ENCODE measurements at places on chromosomes 3 and 15.

GRCh38 chr3:132326251-132326650, 9.0 kb downstream of the ACP3 start:
- DNase-seq = no peak

DNA sequence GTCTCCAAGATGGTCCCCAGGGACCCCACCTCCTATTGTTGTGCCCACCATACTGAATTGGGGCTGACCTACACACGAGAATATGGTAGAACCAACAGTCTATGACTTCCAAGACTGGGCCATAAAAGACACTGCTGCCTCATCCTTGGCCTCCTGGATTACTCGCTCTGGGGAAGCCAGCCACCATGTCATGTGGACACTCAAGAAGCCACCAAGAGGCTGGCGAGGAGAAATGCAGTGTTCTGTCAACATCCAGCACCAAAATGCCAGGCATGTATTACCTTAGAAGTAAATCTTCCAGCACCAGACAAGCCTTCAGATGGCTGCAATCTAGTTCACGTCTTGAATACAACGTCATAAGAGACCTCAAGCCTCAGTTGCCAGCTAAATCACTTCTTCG, 17.1 kb upstream of the TPM1 start:
- DNase-seq = no peak

DNA sequence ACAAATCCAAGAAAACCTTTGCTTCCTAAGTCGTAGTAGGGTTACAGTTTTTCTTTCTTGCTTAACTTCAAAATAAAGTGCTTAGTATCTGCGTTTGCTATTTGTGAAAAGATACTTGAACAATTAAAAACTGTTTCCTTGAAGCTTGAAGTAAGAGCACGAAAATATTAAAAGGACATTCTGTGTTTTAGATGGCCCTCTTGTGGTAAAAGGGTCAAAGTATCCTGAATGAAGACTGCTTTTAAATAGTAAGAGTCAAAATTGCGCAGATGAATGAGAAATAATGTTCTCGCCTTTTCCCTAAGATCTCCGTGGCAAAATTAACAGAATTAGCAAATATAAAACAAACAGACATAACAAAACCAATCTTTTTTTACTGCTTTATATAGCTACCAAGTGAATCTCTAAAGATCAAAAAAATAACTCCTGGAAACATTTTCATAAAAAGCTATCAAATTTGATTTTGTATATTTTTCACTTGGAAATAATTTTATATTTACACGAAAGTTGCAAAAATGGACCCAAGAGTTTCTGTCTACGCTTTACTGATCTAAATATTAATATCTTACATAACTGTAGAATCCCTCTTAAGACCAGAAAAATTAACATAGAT, 175.4 kb downstream of the MBNL1 start:
- DNase-seq = no peak

- DNase-seq = no peak
Measured at GRCh38 chr3:4888913-4889846, 90.1 kb upstream of the BHLHE40 start.

DNA sequence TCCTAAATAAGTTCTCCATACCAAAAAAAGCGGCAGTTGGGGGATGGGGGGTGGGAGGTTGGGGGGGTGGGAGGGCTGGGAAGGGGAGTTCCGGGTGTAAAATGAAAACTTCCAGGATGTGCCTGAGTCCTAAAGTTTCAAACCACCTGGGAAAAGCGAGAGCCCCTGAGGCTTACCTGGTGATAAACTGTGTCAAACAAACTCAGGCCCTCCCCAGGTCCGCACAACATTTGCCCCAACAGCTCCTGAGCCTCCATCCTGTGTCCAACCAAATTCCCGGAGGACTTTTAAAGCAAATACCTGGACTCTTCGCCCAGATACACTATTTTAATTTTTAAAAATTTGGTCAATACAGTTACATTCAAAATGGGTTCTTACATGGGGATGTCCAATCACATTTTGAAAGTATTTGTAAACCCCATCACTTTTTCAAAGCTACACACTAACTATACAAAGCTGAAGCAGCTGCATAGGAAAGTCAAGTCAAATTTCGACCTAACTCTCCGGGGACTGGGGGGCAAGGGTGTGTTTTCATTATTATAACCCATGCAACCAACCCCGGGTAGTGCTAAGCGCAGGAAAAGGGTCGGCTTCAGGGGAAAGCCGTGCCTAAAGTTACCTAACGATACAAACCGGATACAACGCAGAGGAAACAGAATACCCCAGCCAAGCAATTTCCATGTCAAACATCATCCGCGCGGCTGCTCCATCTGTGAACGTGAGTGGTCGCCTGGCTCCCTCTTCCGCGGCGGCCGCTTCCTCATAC, 685 bp upstream of the FOXB1 start:
- no peak for DNase-seq

- no peak for DNase-seq
Measured at GRCh38 chr3:94234177-94234788, 171.4 kb downstream of the NSUN3 start.

DNA sequence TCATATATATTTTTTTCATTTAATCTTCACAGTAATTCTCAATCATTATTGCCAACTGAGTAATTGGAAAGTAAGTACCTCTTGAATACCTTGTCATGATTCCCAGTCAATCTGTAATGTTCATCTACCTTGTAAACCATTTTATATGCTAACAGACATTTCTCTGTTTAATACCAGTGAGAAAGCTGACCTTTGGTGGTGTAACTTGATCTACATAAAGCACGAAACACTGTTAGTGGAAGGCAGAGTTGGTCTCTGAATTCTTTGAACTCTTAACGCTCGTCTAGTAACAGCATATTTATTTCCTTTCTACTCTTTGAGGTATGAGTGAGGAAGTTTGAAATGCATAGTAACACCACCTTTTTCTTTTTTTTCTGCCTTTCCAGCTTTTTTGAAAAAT, 59.5 kb downstream of the SLC25A26 start:
- DNase-seq = no peak

GRCh38 chr15:83784975-83785374, 131.1 kb downstream of the ADAMTSL3 start:
- no peak for DNase-seq

DNA sequence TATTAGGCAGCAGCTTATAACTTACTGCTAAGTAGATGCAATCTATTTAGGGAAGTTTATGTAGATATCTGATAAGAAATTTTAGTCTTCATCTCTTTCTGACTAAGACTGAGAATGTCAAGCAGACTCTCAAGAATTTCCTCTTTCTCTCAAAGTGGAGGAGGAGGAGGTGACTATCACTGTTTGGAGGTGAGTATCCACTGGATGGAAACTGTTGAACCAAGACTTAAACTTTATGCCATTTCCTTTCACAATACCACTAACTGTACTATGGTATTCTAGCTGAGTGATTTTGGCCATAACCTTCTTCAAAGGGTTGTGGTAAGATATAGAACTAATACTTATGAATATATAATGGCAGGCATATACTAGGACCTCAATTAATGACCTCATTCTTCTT, 64.6 kb downstream of the TPRG1 start:
- no peak for DNase-seq

DNA sequence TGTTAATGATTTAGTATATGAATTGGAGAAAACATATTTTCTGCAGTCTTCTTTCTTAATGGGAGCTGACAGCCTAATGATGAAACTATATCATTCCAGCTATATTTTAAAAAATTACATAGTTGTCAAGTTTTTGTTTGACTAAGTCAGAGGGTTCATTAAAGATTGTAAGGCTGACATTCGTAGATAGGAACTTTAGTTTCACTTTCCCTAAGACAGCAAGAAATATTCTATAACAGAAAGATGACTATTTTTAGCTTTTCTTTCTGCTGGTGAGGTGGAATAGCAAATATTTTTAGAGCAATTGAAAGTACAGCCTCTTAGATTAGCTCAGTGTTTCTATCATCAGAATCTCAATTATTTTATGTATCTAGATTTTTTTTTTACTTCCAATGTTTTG, 60.2 kb downstream of the PIAS1 start:
- no peak for DNase-seq

DNA sequence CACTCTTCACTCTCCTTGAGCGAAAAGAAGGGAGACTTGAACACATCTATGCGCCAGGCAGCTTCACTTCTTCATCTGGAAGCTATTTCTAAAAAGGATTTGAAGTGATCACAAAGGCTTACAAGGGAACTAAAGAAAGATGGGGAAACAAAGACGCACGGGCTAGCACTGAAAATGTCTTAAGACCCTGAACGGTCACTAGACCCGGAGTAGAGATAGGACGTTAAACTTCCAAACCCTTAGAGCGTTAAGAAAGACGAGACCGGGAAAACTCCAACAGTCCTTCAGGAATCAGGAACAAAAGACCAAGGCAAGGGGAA, 47.5 kb upstream of the EPHB3 start:
- DNase-seq = no peak

DNA sequence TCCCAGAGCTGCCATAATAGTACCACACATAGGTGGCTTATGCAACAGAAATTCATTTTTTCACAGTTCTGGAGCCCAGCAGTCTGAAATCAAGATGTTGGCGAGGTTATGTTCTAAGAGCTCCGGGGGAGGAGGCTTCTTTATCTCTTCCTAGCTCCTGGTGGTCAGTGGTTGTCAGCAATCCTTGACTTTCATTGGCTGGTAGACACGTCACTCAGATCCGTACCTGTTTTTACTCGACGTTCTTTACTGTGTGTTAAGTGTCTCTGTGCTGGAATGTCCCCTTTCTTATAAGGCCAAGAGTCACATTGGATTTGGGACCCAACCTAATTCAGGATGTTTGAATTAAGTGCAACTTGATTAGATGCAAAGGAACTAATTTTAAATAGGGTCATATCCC, 218.5 kb upstream of the CNTN3 start:
- DNase-seq = no peak

GRCh38 chr15:84855136-84855535, 29.3 kb upstream of the SLC28A1 start:
- no peak for DNase-seq

DNA sequence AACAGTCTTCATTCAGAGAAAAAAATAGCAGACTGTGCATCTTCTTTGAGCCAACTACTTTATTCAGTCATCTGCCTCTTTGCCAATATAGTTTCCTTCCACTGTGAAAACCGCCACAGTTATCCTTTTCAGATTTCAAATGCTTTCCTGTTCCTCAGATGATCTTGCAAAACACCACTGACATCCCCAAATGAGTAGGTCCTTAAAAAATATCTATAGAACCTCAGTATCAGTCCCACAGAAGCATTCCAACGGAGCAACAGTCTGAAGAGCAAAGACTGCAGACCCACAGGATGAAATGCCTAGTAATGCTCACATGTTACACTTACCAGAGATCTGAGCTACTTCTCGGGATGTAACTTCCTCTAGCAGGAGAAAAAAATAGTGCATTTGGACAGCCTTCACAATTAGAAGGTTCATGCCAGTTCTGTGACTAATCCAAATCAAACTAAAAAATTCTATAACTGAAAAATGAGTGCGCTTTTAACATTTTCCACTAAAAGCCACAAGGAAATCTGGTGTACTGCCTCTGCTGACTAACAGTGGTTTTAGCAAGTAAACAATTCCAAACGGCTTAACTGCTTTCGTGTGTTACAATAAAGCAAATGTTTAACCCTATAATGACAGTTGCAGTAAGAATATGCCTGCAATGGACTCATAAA, at the start of gene ANKRD28:
ANKRD28 (minus strand) TSS at position 338 of the 662 bp plus-strand sequence. CDS start 1,458 bp downstream, outside the sequence.
- no peak for DNase-seq

- no peak for DNase-seq
Measured at GRCh38 chr3:27746838-27747237, 24.7 kb upstream of the EOMES start.

GRCh38 chr3:158330870-158331269, 221.0 kb downstream of the RSRC1 start:
- DNase-seq = no peak

GRCh38 chr15:25677719-25678499, 185.2 kb downstream of the ATP10A start:
- no peak for DNase-seq

DNA sequence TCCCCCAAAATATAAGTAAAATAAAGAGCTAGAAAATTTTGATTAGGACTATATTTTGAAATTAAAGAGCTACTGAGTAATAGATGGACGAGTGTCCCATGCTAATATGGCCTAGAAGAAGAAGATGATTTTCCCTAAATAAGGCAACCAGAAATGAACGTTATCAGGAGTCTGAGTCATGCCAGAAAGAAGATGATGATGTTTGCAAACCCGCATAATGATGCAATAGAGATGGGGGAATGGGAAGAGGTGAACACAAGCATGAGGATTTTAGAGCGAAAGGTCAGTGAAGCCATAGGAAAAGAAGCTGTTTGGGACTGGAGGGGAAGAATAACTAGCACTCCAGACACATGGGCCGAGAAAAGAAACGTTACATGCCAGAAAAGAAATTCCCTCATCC, 71.7 kb downstream of the FGF12 start:
- DNase-seq = no peak

- DNase-seq = no peak
Measured at GRCh38 chr3:47874913-47875312, 72.0 kb downstream of the DHX30 start.

DNA sequence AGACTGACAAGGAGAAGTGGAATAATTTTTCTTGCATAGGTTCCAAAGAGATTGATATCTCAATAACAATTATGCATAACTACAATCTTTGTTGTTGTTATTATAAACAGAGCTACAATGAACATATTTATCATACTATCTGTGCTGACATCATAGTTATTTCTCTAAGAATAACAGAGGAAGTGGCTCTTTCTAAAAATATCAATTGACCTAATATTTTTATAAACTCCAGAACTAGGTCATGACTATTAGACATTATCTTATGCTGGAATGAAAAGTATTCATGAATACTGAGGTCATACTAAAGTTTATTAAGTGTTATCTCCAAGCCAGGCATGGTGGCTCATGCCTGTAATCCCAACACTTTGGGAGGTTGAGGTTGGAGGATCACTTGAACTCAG, 114.1 kb downstream of the DCLK3 start:
- DNase-seq = no peak

- no peak for DNase-seq
Measured at GRCh38 chr3:121111914-121112612, 204.1 kb downstream of the STXBP5L start.

DNA sequence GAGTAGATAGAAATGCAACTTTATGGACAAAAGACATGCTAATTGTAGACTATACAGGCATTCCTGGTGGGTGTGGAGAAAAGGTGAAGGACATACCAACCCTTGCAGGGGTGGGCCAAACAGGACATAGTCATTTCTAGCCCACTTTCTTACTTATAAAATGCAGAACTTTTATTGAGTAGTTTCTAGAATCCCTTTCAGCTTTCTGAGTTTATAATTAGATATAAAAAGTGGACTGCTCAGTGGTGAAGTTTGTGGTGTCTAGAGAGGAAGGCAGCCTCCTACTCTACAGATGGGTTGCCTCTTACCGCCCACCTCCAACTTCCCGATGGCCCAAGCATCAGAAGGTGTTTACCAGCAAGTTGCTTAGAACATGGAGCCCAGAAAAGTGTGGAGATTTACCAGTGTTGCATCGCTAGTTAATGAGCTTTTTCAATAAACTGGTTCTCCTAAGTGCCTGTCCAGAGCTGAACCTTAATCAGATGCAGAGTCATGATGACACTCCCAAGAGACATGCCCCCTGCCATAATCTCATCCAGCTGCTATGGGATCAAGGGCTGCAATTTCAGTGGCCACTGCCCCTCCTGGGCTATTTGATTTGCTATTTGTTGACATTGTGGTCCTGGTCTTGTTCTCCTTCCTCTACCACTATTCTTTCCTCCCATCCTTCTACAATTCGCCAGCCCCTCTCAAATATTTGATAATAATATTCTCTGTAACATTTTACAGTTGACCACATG, 77.5 kb upstream of the STRIT1 start:
- DNase-seq = no peak

- no peak for DNase-seq
Measured at GRCh38 chr15:69088300-69088965, 72.0 kb upstream of the GLCE start.

All from stimulated activated CD4-positive, alpha-beta T cell treated with anti-CD3 and anti-CD28 coated beads, Interleukin-4, amount 100 ng/mL, for 4 hours (primary cell).